Activated naive CD8-positive, alpha-beta T cell treated with anti-CD3 and anti-CD28 coated beads for 36 hours (primary cell): ENCODE measurements at places on chromosomes 5 and 9.
A peak's percentile ranks its signal among the peaks of the same experiment; 100 is the strongest.

DNA sequence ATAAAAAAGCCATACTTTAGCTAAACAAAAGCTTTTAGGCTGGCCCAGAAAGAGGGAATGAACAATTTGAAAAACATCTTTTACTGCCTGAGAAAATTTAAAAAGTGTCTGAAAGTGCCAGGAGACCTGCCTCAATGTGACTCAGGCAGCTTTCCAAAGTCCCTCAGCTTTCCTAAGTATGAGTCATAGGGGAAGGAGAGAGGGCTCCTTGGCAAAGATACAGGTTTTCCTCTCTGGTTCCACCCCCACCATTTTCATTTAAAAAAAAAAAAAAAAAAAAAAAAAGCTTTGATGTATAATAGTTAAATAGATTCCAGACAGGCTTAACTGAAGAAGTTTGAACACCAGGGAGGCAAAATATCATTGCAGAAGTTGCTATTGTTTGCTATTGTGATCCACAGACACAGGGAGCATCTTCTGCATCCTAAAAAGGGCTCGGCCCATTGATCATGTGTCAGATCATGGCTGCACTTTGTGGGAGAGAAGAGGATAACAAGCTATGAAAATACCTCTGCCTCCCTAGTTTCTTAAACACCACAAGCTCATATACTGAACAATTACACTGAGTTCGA is 71.5 kb downstream of the MRPS27 start:
- DNase-seq = no peak

DNA sequence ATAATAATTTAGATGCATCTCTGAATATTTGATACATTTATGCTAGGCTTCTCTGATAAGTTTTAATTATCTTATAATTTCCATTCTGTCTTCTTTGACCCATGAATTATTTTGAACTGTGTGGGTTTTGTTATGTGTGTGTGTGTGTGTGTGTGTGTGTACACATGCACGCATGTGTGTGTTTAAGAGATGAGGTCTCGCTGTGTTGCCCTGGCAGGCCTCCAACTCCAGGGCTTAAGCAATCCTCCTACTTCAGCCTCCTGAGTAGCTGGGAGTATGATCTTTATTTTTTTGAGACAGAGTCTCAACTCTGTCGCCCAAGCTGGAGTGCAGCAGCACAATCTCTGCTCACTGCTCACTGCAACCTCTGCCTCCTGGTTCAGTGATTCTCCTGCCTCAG is 75.4 kb downstream of the NDUFAF2 start:
- no peak for DNase-seq

DNA sequence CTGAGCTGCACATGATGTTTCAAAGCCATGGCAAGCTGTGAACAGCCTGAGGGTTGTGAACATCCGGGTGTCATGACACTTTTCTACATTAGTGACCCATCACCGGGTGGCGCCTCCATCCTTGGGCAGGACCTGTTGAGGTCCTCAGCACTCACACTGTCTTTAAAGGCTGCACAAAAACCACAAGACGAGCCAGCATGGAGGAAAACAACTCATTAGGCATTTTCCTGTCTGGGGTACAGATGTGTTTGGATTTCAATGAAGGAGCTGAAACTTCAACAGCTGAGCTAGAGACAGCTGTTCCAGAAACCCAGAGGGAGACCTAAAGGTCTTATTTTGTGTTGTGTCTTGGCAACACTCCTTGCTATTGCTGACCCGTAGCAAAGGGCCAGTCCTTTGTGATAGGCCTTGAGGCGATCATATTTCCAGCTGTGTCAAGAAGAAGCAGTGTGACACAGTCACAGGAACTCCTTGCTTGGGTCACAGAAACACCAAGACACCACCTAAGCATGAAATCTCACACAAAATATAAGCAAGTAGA is 151.8 kb upstream of the VLDLR start:
- DNase-seq = no peak

DNA sequence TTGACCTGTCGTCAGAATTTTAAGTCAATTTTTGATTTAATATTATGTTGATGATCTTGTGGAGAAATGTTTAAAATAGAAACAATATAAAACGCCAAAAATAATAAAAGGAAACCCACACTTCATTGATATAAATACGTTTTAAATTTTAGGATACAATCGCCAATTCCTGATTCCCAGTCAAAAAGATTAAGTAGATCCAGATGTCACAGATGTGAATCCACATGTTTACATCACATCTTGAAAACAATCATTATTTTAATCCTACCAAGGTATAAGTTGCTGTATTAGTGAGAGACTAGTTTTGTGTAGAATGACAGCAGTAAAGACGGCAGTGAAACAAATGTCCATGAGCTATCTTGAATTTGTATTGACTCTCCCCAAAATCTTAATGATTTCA is 4.9 kb downstream of the TAS2R1 start:
- DNase-seq = no peak

- DNase-seq = no peak
Observed at GRCh38 chr5:14672082-14672481, 7.6 kb downstream of the OTULIN start.

GRCh38 chr5:68251804-68252522 is 36.4 kb downstream of the PIK3R1 start:
- DNase-seq = no peak

DNA sequence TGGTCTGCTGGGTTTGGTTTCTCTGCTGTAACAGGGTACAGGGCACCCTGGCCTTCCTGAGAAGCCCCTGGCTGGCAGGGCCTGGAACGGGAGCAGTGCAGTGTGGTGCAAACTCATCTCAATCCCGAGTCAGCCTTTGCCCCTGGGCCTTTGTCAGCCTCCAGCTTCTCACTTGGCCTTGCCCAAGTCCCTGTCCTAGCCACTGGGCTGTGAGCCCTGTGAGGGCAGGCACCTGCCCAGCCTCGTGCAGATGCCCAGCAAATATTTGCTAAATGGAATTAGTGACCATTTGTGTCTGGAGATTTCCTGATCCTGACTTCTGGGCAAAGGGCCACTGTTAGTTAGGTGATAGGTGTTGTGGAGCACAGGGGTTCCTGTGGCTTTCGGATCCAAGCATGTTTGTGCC is 13.0 kb downstream of the RGS3 start:
- no peak for DNase-seq

- no peak for DNase-seq
Observed at GRCh38 chr5:10393491-10393890, 40.0 kb downstream of the MARCHF6 start.

DNA sequence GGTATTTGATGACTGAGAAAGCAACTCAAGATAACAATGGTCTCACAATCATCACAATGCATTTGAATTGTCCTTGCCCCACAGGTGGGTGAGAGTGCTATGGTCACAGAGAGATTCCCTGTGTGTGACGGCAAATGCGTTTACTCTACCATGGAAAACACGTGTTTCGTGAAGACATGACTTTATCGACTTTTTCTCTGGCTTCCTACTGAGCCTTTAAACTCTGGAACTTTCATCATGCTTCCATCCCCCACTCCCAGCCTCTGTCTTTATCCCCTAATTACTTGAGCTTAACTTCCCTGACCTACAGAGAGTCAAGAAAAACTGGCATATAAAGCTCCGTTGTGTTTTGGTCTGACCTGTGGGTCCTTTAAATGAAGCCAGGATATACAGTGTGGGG is 414.1 kb upstream of the CLINT1 start:
- DNase-seq = no peak

- no peak for DNase-seq
Observed at GRCh38 chr5:115309751-115310370, 13.4 kb upstream of the CCDC112 start.

DNA sequence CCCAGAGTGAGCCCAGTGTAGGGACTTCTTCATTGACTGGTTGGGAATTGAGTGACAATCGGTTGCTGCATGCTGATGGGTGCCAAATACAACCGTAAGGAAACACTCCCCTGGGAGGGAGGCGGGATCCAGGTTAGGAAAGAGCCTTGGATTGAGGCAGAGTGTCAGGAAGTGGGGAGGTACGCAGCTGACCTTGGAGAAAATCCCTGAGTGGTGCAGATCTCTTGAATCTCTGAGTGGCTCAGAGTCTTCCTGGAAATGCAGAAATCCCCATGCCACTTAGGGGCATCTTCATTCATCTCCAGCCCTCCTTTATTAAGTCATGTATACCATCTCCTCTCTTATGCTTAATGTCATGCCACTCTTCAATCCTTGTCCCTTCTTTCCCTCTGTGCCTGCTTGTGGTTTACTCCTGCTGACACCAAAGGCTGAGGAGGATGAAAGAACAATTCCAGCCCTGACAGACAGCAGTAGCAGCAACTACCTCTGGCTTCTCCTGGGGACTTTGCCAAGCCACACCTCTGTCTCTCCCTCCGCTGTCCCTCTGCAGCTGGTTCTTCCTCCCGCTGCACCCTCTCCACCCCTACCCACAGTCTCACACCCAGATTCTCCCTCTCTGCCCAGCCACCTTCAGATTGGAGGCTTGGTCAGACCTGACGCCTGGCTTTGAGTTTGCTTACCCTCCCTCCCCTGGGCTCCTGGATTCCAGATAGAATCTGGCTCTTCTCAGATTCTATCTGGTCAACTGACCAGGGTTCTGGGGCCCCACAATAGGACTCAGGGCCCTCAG is 14.1 kb upstream of the LCP2 start:
- no peak for DNase-seq

GRCh38 chr9:7169717-7170389 is 412.1 kb downstream of the KDM4C start:
- DNase-seq = no peak

DNA sequence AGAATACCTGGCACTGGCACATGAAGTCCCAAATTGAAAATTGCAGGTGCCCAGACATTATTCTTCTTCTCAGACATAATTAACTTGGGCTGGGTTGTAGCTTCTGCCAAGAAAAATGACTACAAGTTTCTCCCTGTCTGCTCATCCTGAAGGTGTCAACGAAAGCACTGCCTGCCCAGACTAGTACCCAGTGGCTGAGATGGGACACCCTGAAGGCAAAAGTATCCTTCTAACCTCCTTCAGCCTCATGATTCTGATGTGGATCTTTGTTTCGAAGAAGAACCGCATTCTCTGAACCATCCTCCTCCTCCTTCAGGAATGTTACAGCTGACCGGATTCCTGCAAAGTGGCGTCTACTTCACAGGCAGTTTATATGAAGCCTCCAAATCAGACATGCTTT is 161.1 kb upstream of the FST start:
- no peak for DNase-seq

- DNase-seq = no peak
Observed at GRCh38 chr5:123180178-123180577, 91.1 kb downstream of the PRDM6 start.

- DNase-seq = no peak
Observed at GRCh38 chr5:116486588-116486987, 88.0 kb downstream of the SEMA6A start.

DNA sequence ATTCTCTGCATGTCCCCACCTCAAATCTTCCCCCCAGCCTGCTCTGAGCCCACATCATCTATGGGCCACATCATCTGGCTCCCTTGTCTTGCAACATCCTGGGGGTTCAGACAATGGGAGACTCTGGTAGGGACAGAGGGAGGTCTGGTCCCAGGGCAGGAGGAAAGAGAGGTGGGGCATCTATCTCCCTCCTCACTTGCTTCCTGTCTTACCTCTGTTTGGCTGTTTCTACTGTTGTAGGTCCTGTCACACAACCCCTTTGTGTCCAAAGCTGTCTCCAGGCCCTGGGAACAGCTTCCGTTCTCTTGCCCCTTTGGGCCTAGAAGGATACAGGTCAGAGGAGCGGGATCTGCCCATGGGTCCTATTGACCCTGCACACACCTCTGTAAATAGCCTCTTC is 227.2 kb downstream of the NSG2 start:
- DNase-seq = no peak

DNA sequence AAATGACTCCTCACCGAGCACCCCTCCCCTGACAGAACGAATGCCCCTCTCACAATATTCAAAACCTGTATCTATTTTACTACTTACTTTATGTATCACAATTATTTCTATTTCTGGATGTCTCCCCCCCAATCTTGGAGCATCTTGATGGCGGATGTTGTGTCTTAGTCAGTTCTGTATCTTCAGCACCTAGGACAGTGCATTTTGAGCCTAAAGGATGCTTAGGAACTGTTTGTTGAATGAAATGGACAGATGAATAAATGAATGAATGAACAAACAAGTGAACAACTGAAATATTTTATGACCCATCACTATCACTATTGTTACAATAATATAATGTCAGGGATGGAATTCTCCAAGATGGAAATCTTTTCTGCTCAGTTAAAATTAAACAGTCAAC is 295.7 kb downstream of the DNAH5 start:
- DNase-seq = no peak

DNA sequence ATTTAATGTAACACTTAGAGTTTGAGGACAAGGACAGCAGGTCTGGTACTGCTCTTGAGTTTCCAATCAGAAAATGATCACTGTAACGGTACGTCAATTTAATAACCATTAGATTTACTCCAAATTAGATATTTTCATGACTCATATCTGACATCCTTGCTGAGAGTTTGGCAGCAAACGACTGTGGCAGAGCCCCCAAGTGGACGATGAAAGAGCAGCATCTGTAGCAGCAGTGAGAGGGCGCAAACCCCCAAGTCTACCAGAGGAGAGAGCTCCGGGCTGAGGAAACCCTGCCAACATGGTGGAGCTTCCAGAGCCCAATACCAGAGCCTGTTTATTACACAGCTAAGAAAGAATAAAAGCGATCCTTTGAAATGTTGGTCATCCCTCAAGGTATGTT is 73.2 kb upstream of the EPB41L4A start:
- peak; percentile 19 for DNase-seq

GRCh38 chr5:118249386-118249785 is 739.0 kb downstream of the DTWD2 start:
- DNase-seq = no peak

- no peak for DNase-seq
Observed at GRCh38 chr9:127124792-127125191, 2.4 kb upstream of the ANGPTL2 start.

DNA sequence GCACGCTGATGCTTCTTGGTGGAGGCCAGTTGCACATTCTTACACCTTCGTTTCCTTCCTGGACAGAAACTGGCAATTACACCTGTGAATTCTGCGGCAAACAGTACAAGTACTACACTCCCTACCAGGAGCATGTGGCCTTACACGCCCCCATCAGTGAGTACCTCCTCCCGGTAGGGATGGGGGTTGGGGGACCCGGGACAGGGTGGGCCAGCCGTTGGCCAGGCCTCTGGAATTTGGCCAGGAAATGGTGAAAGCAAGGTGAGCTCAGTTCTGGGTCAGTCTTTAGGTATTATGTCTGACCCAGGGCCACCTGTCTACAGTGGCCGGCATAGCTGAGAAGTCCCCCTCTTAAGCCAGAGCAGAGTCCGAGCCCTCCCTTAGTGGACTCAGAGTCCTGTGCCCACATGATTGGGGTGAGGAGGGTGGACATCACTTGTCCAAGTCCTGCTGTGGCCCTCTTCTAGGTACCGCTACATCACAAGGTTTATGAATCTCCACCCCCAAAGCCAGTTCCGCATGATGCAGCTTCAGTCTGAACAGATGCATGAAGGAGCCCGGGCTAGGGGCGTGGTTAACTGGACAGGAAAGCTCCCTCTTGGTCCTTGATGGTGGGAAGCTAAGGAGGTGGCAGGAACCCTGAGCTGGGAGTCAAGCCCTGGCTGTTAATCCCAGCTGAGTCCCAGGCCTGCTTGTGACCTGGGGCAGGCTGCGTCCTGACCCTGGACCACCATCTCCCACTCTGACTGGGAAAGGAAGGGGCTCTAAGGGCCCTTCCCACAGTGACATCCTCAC is 61.3 kb downstream of the AMBP start:
- DNase-seq = no peak

- DNase-seq = no peak
Observed at GRCh38 chr5:160788102-160788660, 63.8 kb downstream of the ATP10B start.

GRCh38 chr5:76690037-76690679 is 25.8 kb upstream of the F2R start:
- DNase-seq = no peak
